Adipocyte (in vitro differentiated cells): ENCODE measurements at places on chromosomes 2 and 18.

DNA sequence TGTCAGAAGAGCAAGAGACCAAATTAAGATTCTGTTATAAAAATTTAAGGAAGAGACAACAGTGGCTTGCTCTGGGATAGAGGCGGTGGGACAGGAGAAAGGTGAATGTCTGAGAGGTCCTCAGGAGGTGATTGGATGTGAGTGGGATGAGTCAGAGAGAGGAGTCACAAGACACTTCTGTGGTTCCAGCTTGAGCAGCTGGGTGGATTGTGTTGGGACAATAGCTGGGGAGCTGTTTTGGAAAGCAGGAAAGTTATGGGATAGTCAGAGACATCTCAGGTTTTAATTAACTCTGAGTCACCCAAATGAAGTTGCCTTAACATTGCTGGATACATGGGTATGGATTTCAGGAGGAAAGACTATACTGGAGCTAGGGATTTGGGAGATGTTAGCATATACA is 218.0 kb upstream of the TRIB2 start:
- DNase-seq, result no peak

DNA sequence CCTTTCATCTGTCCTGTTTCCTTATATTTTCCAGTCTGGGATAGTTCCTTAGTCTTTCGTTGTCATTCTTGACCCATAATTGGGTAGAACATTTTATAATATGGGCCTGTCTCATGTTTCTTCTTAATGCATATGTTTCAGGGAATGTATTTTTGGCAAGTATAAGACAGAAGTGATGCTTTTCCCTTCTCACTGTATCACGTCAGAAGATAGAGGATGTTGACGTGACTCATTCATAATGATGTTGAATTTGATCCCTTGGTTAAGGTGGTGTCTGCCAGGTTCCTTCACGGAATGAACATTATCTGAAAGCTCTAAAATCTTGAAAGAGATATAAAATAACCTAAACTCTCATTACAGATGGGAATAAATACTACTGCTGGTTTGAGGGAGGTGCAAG is 18.8 kb downstream of the CDH7 start:
- DNase-seq, result no peak

DNA sequence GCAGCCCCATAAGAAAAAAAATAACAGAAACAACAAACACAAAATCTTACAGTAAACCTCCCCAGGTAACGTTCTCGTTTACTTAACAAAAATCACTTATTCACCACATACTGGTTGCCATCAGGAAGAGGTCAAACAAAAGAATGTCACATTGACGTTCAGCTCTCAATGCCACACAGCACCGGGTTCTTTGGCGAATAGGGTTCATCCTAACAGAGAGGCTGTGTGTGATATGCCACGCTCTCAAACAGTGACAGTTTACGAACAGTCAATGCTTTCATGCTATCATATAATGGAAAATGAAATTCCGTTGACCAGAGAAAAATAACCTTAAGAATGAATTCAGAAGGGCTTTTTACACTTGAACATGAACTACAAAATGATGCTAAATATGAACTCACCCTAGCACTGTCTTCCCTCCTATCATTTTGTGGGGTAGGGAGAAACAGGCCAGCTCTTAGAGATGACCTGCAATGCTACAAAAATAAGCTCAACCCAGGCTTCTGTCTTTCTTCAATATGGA is 2.0 kb downstream of the TMEM163 start:
- DNase-seq, result no peak

GRCh38 chr2:25699216-25699615 is 25.8 kb upstream of the DTNB start:
- no peak for DNase-seq

GRCh38 chr18:25189391-25190185 is 162.4 kb downstream of the ZNF521 start:
- no peak for DNase-seq

GRCh38 chr2:44967056-44967455 is 25.6 kb downstream of the SIX3 start:
- no peak for DNase-seq

DNA sequence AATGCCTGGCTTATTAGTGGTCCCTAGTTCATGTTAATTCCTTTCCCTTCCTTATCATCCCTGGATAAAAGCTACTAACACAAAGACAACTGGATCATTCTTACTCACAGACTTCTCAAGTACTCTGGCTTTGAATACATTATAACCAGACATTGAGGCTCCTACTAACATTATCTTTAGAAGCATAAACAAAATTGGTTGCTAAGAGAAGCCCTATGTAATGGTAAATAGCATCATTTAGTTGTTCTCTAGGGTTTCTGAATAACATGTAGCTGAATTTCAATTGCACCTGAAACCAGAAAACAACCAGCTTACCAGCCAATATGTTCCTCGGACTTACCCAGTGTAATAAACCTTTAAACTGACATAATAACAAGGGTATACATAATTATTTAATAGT is 114.1 kb upstream of the NCKAP5 start:
- DNase-seq, result no peak

- peak; percentile 1 for DNase-seq
Measured at GRCh38 chr2:36214691-36215090, 140.9 kb upstream of the CRIM1 start.

DNA sequence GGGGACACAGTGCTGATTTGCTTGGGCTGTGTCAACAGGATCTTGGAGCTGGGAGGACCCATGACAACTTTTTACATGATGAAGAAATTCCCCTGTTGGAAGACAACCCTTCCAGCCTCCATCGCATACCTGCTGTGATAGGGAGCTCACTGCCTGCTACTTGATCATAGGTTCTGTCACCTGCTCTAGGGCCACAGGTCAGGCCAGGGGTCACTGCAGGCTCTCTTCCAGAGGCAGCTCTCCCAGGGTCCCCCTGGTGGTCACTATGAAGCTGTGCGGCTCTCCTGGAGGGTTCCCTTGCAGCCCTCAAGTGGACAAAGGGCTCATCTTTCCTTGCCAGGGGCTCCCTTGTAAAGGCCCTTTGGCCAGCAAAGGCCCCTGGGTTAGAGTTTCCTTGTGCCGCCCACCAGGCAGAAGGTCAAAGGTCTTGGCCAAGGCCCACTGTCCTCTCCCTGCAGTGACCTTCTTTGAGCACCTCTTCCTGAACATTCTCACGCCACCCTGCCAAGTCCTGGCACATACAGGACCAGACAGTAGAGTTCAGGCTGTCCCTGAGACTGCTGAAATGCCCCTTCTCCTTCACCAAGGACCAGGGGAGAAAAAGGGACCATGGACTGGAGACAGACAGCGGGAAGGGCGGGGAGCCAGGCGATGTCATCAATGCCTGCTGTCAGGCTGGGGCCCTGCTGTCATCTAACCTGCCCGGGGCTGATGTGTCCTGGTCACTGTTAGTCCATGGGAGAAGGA is 345.1 kb downstream of the DYSF start:
- peak; percentile 63 for DNase-seq

DNA sequence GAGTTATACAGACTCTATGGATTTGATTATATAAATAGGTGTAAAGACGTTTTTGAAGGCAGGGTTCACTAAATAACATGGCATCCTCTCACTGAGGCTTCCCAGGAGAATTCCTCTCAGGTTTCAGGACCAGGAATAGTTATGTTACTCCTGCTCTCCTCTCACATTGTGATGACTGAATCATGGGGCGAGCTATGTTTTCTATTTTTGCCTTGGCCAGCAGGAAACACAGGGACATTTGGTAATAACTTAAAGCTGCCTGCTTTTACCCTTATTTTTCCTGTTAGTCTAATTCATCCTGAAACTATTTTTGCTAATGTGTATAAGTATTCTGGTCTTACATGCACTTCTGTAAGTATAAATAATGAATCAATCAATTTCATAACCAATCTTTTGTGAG is 115.3 kb upstream of the ITGB6 start:
- peak; percentile 62 for DNase-seq

DNA sequence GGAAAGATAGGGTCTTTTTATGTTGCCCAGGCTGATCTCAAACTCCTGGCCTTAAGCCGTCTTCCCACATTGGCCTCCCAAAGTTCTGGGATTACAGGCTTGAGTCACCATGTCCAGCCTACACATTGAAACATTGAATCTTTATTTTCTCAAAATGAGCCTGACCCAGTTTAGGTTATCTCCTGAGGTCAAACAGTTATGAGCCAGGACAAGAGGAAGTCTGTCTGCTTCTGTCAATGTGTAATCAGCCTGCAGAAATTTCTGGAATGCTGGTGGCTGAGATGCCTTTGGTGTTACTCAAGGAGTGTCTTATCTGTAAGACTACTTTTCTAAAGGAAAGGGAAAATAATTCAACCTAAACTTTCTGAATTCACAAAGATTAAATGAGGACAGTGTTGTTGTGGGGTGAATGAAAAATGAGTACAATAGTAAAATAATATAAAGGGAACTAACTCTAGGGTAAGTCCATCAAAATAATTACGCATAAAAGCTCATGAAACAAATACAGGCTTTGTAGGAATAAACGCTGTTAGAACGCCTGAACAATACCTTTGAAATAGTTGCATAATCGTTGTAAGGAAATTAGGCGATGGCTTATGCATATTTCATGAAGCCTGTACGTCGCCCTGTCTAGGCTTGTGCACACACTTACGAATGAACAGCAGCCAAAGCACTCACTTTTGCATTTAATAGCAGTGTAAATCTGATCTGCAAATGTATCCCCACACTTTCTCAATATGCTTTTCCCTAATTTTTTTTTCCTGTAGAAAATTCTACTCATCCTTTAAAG is 260.8 kb downstream of the RDH14 start:
- DNase-seq, result peak; percentile 66

DNA sequence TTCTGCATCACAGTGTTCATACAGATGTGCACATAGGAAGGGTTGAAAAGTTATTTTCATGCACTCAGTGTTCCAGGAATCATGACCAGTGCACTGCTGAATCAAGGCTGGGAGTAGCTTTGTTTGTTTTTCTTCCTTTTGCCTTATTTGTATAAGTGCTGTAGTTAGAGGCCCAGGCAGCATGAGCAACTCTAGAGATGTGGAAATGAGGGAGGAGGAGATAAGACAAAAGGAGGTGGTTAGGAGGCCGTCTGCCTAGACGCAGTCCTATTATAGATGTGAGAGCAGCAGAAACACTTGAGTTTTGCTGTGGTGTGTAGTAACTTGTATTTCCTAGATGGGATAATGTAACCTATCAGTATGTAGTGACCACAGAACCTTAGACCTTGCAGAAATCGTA is 264.3 kb upstream of the RASGRP3 start:
- DNase-seq, result peak; percentile 91

DNA sequence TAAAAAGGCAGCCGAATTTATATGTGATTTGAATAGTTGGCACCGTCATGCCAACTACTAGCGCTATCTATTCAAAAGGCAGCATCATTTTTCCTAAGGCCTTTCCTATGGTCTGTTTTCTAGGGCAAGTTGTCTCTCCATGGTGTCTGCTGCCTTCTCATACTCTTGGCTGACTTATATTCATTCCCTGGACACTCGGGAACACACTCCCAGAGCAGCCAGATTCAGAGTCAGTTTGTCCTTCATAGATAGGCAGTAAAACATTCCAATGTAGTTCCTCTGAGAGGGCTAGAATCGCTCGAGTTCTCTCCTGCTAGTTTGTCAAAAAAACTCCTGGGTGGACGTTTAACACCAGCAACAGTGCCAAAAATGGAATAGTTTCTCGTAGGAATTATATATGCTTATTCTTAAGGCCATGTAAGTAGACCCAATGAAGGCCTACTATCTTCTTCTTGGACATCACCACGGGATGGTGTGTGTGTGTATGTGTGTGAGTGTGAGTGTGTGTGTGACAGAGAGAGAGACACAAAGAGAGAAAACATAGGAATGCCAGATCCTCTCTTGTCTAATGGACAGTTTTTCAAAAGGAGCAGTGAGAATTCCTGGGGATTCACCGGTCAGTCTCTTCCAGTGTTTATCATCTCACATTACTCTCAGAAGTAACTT is 129.3 kb upstream of the CTAGE1 start:
- DNase-seq, result no peak

DNA sequence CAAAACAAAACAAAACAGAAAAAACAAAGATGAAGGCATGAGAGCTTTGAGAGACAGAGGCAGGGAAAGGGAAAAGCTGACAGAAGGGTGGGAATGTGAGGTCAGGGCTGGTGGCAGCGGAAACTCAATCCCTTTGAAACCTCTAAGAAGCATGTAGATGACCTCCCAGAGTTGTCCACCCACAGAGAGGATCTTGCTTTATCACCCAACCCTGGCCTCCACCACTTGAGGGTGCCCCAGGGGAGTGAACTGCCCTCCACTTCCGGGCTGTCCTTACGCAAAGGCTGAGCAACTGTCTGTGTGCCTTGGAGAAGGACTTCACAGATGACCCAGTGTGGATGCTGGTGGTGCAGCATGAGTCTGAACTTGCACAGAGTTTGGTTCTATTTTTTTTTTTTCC is 26.7 kb downstream of the PDCL3 start:
- DNase-seq, result no peak

- DNase-seq, result no peak
Measured at GRCh38 chr2:232539298-232540231, at the start of gene CHRNG. TSS of gene CHRNG (plus strand) at chr2:232539692. CDS start at chr2:232539748, 56 bp downstream.

DNA sequence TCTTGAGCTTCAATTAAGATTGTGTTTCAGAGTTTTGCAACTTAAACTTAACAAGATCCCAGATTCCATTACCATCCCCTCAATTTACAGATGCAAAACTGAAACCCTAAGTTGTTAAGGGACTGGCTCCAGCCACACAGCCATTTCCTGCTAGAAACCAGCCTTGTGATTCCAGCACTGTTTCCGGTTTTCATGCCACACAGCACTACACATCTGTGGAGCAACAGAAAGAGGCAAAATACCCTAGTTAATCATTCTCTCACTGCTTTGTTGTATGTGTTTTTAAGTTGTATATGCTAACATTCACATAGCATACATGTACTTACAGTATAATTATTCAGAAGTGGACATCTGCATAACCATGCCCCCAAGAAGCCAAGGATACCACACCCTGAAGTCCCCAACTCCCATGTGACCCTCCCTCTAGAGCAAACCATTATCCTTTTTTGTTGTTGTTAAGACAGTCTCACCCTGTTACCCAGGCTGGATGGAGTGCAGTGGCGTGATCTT is 87.4 kb downstream of the MYO5B start:
- DNase-seq, result no peak
